ENCODE measurements at places on chromosomes 11 and 22.
A peak's percentile ranks its signal among the peaks of the same experiment; 100 is the strongest.

DNA sequence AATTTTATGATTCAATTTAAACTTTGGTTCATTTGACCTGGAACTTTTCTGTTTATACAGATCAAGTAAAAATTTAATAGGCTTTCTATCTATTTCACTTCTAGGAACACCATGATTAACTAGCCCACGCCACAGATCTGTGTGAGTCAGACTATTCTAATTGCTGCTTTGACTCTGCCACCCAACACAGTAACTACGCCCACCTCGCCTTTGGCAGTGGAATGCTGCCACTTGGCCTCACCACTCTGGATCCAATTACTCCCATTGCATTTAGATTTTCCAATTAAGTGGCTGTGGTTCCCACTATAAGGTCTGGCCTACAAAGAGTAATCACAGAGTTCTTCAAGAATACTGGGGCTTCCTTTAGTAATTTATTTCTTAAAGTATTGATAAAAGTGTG lies 46.6 kb upstream of the LIN7C start:
- DNase-seq: no peak

DNA sequence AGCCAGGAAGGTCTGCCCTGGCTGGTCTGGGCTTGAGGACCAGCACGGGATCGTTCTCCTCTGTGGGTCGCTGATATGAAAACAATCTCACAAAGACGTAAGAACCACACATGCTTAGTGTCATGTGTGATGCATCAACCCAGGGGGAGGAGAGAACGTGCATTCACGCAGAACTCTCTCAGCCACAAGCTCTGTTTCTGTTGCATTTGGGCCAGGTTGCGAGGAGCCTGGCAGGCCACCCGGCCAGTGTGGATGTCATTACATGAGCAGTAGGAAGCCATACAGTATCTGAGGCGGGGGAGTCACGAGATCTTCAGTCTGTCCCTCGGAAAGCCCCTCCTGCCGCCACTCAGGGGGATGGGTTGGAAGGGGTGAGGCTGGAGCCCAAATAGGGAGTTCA lies 53.1 kb upstream of the KCNQ1OT1 start:
- no peak for DNase-seq

GRCh38 chr11:75814363-75814676 lies 690 bp upstream of the UVRAG start:
- no peak for DNase-seq

- DNase-seq: no peak
Observed at GRCh38 chr11:95108159-95108611, 18.5 kb downstream of the ENDOD1 start.

DNA sequence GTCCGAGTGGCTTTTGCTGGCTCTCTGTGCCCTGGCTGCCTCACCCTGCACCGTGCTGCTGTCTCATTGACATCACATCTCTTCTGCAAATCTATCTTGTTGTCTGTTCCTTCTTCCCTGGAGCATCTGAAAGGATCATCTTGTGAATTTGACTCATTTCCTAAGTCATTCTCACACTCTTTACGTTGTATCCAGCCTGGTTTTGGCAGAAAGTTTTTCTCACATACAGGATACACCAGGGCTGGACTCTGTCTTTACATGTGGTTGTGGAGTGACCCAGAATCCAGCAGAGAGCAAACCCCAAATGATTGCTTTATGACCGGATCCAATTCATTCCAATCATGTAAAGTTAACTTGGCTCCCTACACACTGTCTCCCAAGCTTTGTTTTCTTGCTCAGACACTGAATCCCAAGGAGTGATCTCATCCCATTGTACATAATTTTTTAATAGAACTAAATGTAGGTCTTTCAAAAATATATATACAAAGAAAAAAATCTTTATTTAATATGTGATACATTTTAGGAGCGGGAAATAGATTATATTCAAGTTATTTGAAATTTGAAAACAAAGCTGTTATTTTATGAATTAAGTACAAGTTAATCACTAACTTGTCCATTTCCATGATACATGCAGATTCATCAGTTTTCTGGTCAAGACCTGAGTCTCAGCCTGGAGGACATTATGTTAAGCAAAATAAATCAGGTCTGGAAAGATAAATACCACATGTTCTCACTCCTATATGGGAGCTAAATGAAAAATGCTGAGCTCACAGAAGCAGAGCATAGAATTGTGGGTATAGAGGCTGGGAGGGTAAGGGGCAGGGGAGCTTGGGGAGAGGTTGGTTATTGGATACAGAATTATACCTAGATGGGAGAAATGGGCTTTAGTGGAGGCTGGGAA lies 2.9 kb upstream of the RFPL1 start:
- peak; percentile 17 for DNase-seq

DNA sequence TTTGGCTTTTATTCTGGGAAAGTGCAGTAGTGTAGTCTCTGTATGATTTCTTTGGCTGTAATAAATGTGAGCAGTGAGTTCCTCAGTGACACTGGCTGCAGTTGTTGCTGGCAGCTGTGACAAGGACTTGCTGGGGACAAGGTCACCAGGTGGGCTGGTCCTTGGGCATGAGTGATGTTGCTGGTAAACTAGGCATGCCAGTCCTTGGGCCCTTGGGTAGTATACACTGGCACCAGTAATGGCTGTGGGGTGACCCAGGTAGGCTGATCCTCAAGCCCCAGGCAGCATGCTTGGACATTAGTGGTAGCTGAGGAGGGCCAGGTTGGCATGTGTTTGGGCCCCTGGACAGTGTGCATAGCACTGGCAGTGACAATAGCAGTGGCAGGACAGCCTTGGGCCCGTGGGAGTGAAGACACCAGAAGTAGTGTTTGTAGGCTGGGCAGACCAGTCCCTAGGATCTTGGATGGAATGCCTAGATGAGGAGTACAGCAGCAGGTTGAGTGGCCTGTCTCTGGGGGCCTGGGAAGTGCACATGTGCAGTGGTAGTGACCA lies 164.3 kb downstream of the GUCY1A2 start:
- no peak for DNase-seq

DNA sequence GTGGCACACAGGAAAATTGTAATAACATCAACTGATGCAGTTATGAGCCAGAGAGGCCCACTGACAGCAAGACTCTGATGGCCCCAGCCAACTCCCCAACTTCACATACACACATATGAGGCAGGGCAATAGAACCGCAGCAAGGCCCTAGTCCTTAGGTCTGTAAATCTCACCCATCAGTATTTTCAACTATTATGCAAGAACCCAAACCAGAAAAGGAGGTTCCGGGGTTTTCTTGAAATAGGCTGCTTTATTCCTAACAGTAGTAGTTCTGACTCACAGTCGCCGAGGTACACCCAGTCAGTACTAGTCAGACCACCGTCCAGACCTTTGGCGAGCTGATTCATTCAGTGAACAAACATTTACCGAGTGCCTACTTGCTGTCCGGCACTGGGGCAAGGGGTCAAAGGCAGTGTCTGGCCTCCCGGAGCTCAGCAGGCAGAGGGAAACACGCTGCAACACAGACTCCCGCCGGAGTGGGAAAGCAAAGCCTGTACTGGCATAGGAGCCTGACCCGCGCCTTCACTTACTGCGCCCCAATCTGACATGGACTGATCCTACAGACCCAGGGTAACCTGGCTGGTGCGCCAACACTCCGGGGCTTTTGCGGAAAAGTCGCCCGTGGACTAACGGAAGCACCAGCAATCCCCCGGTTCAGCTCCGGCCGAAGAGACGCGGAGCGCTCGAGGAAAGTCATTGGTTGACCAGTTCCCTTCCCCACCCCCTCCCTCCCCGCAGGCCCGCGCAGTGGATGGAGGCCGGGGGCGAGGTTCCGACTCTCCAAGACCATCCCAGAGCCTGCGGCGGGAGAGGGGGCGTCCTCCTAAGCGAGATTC lies 1.3 kb downstream of the PLEKHA7 start:
- peak; percentile 75 for DNase-seq

DNA sequence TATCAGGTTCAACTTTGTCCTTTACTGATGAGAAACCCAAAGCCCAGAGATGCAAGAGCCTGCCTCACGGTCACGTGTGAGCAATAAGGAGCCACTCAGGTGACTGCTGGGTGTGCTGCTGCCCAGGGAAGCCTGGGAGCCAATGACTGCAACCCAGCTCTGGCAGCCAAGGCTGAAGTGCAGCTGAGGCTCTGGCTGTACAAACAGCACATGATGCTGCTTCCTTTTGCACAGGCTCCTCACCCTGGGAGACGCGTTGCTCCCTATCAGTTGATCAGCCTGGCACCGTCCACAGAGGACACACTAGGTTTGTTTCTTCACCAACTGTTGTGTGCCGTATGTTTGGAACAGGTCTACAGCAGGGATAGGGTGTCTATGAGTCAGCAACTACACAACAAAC lies 168.7 kb downstream of the EFCAB6 start:
- no peak for DNase-seq

GRCh38 chr22:39396797-39397195 lies 2.8 kb upstream of the TAB1 start:
- no peak for DNase-seq

DNA sequence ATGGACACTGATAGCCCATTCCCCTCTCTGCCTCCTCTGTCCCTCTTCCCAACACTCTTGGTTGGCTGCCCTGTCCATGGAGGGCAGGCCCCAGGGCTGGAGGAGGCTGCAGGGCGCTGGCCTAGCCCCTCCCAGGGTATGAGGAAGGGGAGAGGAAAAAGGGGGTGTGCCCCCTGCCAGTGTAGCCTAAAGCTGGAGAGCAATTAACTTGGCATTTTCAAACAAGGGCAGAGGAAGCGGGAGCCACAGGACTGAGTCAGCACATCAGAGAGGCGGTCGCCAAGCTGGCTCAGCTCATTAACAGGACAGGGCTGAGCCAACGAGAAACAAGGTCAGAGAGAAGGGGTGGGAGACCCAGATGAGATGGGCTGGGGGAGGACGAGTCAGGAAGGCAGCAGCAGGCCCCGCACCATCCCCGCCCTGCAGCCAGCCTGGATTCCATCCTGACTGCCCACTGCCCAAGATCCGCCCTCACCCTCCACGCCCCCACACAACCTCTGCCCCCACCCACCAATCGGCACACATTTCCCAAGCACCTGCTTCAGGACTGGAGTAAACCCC lies 76.3 kb downstream of the BUD13 start:
- peak; percentile 44 for DNase-seq

DNA sequence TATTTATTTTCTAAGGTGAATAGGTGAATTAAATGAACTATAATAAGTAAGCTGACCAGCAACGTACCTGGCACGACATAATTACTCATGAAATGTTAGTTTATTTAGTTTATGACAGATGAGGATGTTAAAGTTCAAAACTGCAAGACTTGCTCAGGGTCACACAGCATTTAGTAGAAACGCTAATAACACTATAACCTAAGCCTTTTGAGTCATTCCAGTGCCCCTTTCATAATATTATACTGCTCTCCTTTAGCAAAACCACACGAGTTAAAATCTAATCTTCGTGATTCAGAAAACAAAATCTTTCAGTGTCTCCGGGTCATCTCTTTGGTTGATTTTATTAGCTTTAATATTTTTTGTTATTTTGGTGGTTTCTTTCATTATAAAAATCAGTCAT lies 39.6 kb downstream of the BTBD10 start:
- no peak for DNase-seq

DNA sequence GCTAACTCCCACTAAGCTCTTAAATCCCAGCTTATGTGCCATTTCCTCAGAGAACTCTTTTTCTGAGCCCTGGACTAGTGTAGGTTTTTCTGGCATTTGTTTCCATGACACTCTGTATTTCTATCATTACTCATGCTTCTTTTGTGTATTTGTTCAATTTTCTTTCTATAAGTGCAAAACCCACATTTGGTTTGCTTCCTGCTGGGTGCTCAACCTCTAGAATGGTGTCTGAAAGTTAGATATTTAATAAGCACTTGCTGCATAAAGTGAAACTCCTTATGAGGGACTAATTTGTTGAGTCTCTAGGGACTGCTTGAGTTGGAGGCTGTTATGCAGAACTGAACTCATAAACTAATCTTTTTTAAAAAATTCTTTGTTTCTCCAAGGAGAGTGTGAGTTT lies 68.6 kb downstream of the SYT9 start:
- DNase-seq: no peak

GRCh38 chr11:30174265-30175020 lies 56.4 kb upstream of the FSHB start:
- DNase-seq: no peak

DNA sequence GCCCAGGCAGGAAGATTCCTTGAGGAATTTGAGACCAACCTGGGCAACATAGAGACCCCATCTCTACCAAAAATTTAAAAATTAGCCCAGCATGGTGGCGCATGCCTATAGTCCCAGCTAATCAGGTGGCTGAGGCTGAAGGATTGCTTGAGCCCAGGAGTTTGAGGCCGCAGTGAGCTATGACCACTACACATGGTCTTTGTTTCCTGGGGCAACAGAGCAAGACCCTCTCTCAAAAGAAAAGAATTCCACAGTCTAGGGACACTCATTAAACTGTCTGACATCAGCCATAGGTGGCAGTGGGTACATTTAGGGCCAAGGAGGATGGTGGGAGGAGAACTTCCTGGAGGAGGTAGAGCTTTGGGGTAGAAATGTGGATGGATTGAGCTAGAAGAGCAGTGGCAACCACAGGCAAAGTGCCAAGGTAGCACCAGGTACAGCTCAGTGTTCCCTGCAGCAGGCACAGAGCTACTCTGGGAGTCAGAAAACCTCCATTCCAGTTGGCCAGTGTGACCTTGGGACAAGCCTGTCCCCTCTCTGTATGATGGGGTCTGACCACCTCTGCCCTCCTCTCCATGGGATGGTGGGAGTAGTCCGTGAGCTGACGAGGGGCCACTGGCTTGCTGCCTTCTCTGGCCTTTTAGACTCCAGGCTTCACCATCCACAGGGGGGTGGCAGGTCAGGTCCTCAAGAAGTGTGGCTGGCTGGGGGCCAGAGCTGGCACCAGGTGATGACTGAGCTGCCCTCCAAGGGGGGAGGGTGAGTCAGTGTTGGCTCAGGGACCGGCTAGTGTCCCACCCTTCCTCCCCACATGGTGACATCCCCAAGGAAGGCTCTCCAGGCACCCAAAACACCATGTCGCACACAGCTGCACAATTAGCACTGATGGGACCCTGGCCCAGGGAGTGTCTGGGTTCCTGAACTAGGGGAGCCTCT lies 3.7 kb upstream of the CLCF1 start:
- no peak for DNase-seq

DNA sequence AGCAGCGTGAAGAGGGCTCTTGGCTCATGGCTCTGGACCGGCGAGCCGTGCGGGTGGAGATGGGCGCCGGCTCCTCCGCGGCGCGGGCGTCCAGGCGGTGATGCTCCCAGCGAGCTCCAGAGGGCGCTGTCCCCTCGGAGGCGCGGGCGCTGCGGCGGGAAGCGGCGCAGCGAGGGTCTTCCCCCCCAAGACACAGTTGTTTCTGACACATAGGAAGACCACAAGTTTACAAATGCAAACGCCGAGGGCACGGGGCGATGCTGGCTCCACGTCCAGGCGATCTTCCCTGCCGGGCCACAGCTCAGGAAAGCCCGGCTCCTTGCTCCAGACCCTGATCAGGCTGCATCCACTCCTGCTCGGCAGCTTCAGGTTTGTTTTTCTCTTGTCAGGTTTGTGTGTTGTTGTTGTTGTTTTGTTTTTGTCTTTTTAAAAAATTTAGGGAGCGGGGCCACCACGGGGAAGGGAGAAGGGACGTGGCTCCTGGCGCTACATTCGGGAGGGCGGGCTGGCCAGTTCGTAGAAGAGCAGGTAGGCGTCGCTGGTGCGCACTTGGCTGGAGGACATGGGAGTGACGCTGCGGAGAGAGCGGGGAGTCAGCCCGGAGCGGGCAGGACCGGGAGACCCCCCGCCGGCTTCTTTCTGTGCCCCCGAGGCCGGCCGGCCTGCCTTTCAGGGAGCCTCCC lies 10.0 kb upstream of the MFRP start:
- DNase-seq: peak; percentile 80

Measured in tibial artery (tissue), 4 donors.